ENCODE measurements at places on chromosomes 1 and 21.

- DNase-seq: no peak
Observed at GRCh38 chr1:193763266-193763665, 576.9 kb upstream of the B3GALT2 start.

- DNase-seq: no peak
Observed at GRCh38 chr1:245003246-245003645, 138.9 kb upstream of the HNRNPU start.

GRCh38 chr1:181987334-181987895, 74.1 kb downstream of the ZNF648 start:
- no peak for DNase-seq

DNA sequence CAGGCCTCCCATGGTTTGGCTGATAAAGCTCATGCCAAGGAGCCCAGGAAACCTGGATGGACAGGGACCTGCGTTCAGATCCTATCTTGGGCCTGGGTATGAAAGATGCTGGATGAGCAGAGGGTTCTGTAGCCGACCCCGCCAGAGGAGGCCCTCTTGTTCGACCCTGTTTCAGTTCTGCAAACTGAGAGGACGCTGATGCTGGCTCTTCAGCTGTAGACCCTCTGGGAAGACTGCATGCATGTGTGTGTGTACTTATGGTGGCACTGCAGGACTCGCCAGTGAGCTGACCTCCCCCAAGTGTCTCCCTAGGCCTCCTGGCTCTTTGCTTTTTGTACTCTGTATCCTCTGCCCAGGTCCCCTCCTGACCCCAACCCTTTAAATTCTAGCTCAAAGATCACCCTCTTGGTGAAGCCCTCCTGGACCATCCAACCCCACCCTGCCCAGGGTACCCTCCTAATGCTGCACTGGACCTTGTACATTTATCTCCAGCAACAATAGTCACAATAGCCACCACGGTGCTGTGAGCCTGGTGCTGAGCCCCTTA, 1.6 kb downstream of the EPS8L3 start:
- no peak for DNase-seq

GRCh38 chr1:202200669-202201068, 7.1 kb downstream of the LGR6 start:
- DNase-seq: no peak

- no peak for DNase-seq
Observed at GRCh38 chr1:48627486-48627885, 149.2 kb downstream of the BEND5 start.

DNA sequence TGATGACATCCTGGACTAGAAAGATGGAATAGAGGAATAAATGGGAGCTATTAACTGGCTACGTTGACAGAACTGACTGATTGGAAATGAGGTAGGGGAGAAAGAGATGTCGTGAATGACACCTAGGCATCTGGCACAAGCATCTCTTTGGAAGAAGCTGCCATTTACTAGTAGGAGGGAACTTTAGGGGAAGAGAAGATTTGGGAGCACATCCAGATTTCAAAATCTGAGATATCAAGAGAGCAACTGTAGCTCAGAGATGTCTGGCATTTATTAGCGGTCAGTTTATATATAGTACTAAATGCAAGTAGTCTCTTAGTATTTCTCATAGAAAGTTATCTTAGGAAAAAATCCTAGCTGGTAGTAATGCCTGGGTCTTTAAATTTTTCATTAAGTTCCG, 131.9 kb upstream of the C1orf105 start:
- DNase-seq: no peak

GRCh38 chr1:173946380-173946921, 29.3 kb upstream of the SERPINC1 start:
- no peak for DNase-seq

- no peak for DNase-seq
Observed at GRCh38 chr1:61388566-61388965, 306.2 kb downstream of the NFIA start.

- peak; percentile 17 for DNase-seq
Observed at GRCh38 chr1:196678510-196678884, 26.7 kb downstream of the CFH start.

GRCh38 chr1:230308821-230309220, 117.3 kb downstream of the PGBD5 start:
- DNase-seq: no peak

DNA sequence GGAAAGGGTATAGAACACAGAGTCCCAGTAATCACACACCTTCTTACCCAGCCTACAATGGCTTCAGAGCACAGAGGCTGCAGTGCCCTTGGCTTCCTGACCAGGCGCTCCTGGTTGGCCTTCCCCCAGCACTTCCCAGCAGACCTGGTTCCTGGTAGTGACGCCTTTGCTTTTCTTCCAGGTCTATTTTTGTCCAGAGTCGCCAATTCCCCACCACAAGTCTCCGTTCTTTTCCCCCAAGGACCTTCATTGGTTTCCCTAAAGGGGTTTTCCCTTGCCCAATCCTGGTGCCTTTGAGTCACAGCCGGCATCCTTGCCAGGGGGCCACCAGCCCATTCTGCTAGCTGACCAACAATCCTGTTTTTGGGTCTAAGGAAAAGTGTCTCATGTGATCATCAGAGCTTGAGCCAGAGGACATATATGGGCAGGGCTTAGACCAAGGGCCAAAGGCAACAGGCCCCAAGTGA, 84.8 kb downstream of the KCNJ15 start:
- no peak for DNase-seq

- no peak for DNase-seq
Observed at GRCh38 chr1:160952129-160952510, 2.5 kb downstream of the ITLN2 start.

GRCh38 chr1:43716559-43717281, 9.4 kb downstream of the ST3GAL3 start:
- no peak for DNase-seq

GRCh38 chr1:208967334-208967733, 616.2 kb upstream of the CAMK1G start:
- no peak for DNase-seq

GRCh38 chr1:41328001-41328615, 33.1 kb upstream of the FOXO6 start:
- DNase-seq: no peak

DNA sequence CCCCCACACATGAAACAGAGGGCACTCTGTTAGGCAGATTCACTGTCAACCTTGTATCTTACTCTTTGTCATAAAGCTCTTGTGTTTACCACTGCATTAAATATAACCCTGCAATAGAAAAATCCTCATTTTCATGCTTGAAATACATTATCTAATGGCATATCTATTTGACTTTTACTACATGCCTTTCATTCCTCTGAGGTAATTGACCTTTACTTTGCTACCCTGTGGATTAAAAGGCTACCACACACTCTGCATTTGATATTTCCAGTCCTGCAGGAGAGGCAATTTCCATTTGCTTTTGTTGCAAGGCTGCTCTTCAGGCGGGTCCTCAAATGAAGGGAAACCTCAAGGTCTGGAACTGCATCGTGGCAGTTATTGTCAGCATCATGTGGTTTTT, 238.0 kb downstream of the NTNG1 start:
- no peak for DNase-seq

- DNase-seq: no peak
Observed at GRCh38 chr1:228383773-228384172, 22.9 kb downstream of the TRIM11 start.

DNA sequence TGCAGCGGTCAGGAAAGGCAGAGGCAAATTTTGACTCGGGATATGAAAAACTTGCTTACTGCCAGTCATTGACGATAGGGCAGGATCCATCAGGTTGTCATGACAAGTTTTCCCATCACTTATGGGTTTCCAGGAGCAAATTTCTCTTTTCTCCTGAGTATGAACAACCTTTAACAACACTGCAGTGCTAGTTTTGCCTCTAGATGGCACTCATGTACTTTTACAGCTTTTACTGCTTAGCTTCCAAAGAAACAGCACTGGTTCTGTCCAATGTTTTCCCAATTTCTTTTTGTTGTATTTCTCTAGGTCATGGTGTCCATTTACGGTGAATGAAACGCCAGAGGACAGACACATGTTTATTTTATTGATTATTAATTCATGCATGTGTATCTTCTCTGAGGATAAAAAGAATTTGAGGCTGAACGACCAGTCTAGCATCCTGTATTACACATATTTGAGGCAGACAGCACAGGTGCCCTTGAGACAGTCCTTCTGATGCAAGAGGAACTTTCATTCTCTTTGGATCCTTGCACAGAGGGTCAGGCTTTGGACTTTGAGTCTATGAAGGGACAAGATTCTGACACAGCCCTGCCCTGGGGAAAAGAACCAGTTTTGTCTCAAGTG, 112.3 kb upstream of the TRABD2B start:
- peak; percentile 62 for DNase-seq

DNA sequence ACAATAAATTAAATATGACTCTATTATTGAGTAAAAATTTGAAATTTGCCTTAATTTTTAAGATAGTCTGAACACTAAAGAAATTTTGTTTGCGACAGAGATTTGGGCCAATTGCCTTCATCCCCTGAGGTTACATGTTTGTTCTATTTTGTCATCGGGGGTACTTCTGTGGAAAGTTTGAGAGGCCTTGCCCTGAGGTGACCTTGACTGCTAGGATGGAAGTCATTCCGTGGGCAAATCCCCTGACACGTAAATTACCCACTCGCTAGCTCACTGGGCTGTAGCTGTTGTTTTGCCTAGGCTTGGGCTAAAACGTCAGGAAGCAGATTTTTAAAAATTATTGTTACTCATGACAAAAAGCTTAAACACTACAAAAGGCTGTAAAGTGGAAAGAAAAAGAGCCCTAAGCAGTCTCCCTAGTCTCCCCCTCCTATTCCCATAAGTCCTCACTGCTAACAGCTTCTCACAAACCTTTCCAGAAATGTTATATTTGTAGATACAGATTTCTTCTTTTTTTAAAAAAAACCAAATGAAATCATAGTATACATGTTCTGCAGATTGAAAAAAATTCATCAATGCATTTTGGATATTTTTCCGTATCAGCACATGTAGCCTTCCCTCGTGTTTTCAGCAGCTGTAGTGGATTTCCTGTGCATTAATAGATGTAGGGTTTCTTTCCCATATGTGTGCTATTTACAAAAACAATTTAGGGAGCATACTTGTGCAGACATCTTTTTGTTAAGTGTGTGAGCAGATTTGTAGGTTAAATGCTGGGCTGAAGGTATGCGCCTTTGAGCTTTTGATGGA, 142.7 kb downstream of the MRPS6 start:
- peak; percentile 20 for DNase-seq

DNA sequence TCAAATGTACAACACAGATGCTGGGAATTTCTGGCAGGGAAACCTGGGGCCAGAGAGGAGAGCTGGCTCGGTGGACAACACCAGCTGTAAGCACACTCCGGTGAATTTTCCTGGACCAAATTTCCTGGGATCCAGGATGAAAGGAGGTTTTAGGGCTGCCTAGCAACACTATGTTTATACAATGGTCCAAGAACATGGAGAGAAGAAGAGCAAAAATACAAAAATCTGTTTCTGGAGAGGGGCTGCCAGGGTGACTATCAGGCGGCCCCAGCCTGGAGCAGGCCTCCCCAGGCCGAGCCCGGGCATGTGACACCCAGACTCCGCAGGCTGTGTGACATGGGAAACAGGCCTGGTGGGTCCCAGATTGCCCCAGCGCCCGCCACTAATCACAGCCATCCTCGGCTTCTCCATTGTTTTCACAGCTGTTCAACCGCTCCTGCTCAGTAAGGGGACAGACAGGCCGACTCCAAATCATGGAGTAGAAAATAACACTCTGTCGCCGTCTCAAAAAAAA, 336.0 kb upstream of the NFIA start:
- no peak for DNase-seq

DNA sequence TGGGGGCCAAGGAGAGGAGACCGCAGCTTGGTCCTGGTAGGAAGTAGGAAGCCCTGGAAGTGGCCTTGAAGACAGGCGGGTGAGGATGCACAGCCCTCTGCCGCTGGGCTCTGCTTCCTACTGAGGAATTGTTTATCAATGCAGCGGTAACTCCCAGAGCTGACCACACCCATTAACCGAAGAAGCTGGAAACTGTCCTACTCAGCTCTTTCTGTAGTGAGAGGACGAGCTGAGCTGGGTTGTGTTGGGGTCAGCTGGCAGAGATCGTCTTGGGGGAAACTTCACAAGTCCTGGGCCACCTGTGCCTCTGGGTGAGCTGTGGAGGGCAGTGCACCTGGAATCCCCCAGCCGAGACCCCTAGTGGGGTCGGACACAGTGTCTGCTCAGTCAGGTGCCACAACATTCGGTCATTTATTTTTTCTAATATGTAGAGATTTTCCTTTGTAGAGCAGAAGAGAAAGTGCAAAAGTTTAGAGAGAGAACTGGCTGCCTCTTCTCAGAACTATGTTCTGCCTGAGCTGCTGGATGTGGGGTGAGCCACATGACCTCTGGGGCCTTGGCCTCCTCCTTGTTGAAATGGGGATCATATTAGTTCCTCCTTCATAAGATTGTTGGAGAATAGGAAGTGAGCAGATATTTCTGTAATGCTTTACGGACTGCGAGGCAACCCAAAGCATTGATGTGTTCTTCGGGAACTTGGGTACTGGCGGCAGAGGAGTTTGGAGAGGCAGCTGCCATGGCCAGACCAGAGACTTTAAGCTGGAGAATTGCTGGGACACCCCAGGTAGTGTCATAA, 3.6 kb downstream of the NECAP2 start:
- DNase-seq: no peak

- DNase-seq: no peak
Observed at GRCh38 chr21:45031571-45032191, 42.7 kb upstream of the ADARB1 start.

DNA sequence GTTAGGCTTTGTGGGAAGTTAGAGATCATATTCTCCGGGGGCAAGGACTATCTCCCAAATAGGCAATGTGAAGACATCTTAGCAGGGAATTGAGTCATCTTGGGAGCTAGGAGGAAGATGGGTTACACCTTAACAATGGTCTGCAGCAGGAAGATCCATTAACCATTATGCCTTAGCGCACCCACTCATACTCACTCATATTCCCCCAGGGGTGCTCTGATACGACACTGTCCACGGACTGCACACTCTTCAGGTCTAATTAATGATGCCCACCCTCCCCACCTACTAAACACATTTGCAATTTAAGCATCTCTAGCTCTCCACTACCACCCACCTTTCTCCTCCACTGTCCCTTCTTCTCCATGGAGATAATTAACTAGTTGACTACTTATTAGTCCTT, 857 bp upstream of the AK5 start:
- no peak for DNase-seq

DNA sequence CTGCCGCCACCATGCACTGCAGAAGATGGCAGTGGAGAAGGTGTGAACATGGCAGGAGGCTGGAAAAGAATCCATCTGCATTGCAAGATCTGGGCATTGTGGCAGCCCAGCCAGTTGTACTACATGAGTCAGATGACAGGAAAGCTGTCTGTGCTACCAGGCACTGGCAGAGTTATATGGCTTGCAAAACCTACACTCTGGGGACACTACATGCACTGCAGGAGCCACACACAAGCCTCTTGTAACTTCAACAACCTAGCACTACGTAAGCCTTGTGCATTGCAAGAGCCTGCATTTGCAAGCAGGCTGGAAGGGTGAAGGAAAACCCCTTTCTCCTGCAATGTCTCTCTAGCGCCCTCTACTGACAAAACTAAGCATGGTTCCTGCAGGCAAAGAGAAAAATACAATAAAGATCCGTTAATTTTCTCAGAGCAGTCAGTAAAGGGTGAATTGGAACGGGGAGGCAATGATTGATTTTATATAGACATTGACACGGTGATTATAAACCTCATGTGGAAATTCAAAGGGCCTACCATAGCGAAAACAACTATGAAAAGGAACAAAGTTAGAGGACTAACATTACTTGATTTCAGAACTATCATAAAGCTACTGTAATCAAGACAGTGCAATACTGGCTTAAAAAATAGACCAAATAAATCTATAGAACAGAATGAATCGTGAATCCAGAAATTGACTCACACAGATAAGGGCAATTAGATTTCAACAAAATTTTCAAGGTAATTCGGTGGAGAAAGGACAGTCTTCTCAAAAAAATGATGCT, 26.2 kb upstream of the DYNLT5 start:
- DNase-seq: peak; percentile 56

- no peak for DNase-seq
Observed at GRCh38 chr1:28178690-28179485, 2.4 kb upstream of the PTAFR start.
